ENCODE measurements at places on chromosomes 5 and 9. TPM values are rescaled to one million over a fixed set of nuclear protein-coding genes. Genes with fewer than 3 reads are reported as not detected.

DNA sequence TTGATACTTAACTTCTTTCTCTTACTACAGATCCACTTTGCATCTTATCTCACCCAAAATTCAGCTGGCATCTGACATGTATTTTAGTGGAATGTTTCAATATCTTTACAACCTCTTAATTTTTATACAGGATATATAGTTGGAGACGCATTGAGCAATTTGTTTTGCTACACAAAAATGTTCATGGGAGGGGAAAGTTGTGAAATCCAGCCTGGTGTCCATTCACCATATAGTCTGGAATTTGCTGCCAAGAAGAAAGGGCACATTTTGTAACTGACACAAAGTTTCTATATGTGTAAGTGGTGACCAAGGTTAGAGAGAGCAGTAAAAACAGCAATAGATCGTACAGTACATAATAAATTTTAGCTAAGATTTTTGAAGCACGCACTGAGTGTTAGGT lies 14.0 kb upstream of the CHD1 start:
- DNase-seq = no peak
- H3K4me1 ChIP-seq = no peaks in the 10 kb centered on the region
- H3K27me3 ChIP-seq = no peaks in the 10 kb centered on the region

GRCh38 chr9:2191609-2191972 lies 176.4 kb downstream of the SMARCA2 start:
- H3K27me3 ChIP-seq = no peaks in the 10 kb centered on the region
- H3K27ac ChIP-seq = no peak overlapping the region
- peaks cover 54% of the 10 kb centered on the region for H3K36me3 ChIP-seq
- H3K4me3 ChIP-seq = no peak overlapping the region
- DNase-seq = no peak
- no peaks in the 10 kb centered on the region for H3K4me1 ChIP-seq

- no peaks in the 10 kb centered on the region for H3K36me3 ChIP-seq
- no peak for DNase-seq
- H3K4me3 ChIP-seq = no peak overlapping the region
- H3K27ac ChIP-seq = no peak overlapping the region
- peaks cover 16% of the 10 kb centered on the region for H3K27me3 ChIP-seq
- H3K4me1 ChIP-seq = peaks cover 10% of the 10 kb centered on the region
Observed at GRCh38 chr9:115141612-115142011, 23.7 kb upstream of the TNC start.

GRCh38 chr5:138449501-138450239 lies 10.8 kb downstream of the REEP2 start:
- peaks cover 4% of the 10 kb centered on the region for H3K27me3 ChIP-seq
- H3K27ac ChIP-seq = no peak overlapping the region
- H3K4me1 ChIP-seq = peaks cover 24% of the 10 kb centered on the region
- peak; percentile 66 for DNase-seq

DNA sequence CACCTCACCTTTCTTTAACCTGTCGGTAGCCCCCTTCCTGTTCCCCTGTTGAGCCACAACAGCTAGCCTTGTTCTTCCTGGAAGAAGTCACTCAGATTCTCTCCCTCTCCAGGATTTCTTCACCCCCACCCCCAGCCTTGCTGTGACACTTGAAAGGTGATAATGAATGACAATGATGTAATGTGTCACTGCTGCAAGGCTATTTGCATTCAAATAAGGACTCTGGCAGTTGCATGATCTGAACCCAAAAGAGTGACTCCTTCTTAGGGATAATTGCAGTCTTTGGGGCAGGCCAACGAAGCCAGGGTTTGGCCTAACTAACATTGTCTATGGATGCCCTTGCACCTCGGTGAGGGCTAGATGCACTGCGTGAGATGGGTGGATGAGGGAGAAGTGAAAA lies 154.4 kb upstream of the CLINT1 start:
- H3K4me1 ChIP-seq = no peaks in the 10 kb centered on the region
- no peak overlapping the region for H3K4me3 ChIP-seq
- H3K36me3 ChIP-seq = no peaks in the 10 kb centered on the region
- H3K27ac ChIP-seq = no peak overlapping the region
- no peaks in the 10 kb centered on the region for H3K27me3 ChIP-seq
- no peak for DNase-seq

- no peak overlapping the region for H3K4me3 ChIP-seq
- H3K27me3 ChIP-seq = no peaks in the 10 kb centered on the region
- peak overlapping the region; percentile 90 for H3K27ac ChIP-seq
- DNase-seq = no peak
- peaks cover 23% of the 10 kb centered on the region for H3K36me3 ChIP-seq
Observed at GRCh38 chr5:150489360-150490295, 18.3 kb upstream of the NDST1 start.

DNA sequence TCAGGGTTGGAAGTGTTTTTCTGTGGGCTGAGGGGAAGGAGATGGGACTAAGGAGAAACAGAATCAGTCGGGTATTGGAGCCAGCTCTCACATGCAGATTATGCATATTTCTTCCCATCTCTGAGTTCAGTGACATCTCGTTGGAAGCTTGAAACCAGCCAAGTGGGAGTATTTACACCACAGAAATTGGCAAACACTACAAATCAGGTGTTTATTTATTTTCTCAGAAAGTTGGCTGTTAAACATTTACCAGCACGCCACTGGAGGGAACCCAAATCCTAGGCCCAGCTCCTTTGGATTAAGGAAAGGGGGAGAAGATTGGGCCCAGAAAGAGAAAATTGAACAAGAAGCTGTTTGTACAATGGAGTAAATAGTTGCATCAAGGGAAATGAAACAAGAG lies 72.1 kb upstream of the PITX1 start:
- no peaks in the 10 kb centered on the region for H3K4me1 ChIP-seq
- H3K4me3 ChIP-seq = no peak overlapping the region
- H3K27me3 ChIP-seq = no peaks in the 10 kb centered on the region
- no peak for DNase-seq

DNA sequence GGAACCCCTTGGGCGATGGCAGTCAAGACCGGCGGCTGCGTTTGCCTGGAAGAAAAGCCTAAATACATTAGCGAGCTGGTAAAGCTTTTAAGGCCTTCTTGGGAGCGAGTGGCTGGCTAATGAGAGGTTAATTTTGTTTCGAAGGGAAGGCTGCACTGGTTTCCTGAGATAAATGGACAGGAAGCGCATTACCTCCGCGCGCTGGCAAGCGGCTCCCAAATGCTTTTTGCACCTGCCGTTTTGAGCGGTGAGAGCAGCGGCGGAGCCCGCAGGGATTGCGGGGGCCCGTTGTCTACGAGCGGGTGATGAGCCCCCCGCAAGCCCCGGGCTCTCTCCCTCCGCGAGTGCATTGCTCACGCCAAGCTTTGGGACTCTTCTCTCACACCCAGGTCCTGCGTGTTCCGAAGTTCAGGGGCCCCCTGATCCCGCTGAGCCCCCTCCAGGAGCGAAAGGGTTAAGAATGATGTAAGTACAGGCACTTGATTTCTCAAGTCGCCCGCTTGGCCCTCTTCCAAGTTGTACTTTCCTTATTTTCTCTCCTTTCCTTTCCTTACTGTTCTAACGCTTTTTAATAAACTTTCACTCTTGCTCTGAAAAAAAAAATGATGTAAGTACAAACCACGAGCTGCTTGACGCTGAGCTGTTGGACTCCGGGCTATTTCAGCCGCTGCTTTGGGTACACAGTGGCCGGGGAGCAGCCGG lies 3.1 kb upstream of the RGMB start:
- peak overlapping the region; percentile 72 for H3K4me3 ChIP-seq
- H3K27me3 ChIP-seq = no peaks in the 10 kb centered on the region
- H3K4me1 ChIP-seq = peaks cover 3% of the 10 kb centered on the region
- peak overlapping the region; percentile 81 for H3K27ac ChIP-seq
- H3K36me3 ChIP-seq = peaks cover under 1% of the 10 kb centered on the region

DNA sequence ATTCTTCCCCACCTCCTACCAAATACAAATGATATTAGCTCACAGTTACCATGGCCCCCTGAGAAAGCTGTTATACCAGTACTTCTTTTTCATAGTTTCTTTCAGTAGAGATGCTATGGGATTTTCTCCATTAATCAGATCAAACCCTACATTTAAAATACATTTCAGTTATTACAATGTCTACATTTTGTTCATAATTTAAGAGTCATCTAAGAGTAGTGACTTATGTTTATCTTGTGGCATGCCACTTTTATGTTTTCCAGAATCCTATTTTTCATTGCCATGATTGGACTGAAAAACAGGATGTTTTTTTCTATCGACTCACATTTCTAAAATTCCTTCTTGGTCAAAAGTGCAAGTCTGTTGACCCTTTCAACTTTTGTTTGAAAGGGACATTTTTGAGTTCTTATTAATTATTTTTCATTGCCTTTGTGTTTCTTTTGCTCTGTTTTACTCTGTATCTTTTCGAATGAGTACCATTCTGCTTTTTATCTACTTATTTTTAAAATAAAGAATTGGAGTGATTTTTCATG lies 77.4 kb upstream of the ANXA1 start:
- no peaks in the 10 kb centered on the region for H3K27me3 ChIP-seq
- DNase-seq = no peak
- H3K4me1 ChIP-seq = no peaks in the 10 kb centered on the region
- no peak overlapping the region for H3K4me3 ChIP-seq
- H3K36me3 ChIP-seq = no peaks in the 10 kb centered on the region
- H3K27ac ChIP-seq = no peak overlapping the region

DNA sequence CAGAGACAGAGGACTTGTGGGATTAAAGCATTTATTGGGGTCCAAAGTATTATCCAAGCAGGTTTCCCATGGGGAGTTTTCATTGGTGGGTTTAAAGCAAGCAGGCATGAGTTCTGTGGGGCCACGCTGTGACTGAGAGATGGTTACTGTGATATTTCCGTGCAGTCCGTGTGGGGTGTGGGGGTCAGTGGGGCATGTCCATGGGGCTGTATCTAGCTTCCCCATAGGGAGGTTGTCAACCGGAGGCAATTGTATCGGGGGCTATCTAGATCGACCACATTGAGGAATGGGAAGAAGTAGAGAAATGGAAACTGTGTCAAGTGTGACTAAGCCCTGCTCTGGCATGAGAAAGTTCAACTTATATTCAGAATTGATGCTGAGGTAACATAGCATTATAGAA lies 7.1 kb upstream of the RPS23 start:
- no peaks in the 10 kb centered on the region for H3K4me1 ChIP-seq
- DNase-seq = no peak
- H3K36me3 ChIP-seq = no peaks in the 10 kb centered on the region

DNA sequence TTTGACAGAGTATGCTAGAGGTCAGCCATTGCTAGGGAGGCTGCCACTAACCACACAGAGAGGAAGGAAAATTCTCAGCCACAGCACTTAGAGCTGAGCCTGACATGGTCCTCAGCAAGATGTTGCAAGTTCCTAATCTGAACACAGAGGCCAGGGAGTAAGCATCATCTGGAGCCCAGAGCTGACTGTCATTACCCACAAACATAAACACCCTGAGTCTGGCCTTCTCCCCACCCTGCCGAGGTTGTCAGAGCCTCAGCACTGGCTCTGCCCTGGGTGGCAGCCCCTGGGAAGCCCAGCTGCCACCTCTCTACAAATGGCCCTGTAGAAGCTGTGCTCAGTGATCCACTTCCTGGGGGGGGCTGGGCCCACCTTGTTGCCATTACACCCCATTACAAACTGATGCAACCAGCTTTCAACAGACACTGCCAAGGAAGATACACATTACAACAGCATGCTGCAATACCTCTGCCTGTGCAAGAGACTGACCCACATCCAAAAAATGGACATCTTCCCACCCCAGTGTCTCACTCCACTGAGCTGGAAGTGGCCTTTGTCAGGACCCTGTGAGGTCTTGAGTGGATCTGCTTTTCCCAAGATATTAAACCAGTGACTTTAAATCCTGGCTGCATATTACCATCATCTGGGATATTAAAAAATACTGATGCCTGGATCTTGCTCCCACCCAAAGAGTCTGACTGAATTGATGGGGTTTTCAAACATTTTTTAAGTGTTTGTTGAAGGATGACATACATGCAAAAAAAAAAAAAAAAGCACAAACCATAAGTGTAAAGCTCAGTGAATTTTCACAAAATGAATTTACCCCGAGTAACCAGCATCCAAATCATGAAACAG lies 33.0 kb downstream of the IRF1 start:
- no peaks in the 10 kb centered on the region for H3K27me3 ChIP-seq
- peaks cover 2% of the 10 kb centered on the region for H3K36me3 ChIP-seq
- H3K27ac ChIP-seq = peak overlapping the region; percentile 84
- H3K4me1 ChIP-seq = peaks cover 66% of the 10 kb centered on the region
- no peak overlapping the region for H3K4me3 ChIP-seq

- H3K4me3 ChIP-seq = no peak overlapping the region
- peaks cover 84% of the 10 kb centered on the region for H3K27me3 ChIP-seq
- no peaks in the 10 kb centered on the region for H3K4me1 ChIP-seq
- no peak for DNase-seq
Observed at GRCh38 chr9:124030969-124031451, 19.4 kb downstream of the LHX2 start.

DNA sequence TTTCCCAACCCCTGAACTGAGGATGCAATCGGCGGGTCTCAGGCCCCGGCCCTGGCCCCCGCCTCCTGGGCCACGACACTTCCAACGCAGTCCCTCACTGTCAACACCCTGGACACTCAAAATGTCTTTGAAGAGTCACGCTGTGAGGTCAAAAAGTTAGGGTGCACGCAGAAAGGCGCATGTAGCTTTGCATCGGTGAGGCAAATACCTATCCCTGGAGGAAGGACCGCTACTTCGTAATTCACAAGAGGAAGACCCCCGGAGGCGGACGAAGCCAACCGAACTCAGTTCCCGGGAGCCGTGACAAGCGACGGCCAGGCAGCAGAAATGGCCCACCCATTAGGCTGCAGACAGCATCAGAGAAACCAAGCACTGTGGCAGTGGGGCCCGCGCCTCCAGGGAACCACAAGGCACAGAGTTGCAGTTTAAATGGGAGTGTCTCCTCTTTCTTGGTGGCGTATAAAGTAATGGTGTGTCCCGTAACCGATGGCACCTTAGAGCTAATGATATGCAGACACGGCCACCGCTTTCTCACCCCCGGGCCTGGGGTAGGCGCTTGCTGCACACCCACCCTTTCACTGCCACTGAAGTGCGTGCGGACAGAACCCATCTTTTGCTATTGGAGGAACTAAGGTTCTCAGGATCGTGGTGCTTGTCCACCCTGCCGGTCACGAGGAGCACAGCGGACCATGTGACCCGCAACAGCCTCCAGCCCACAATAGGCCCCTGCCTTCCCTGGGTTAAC lies 9.0 kb downstream of the ADAMTS2 start:
- DNase-seq = no peak
- H3K36me3 ChIP-seq = no peaks in the 10 kb centered on the region
- no peak overlapping the region for H3K4me3 ChIP-seq
- H3K27ac ChIP-seq = no peak overlapping the region

The FCN1 gene
- polyA plus RNA-seq = 0.55 TPM

The WNT8A gene
- not detected for polyA plus RNA-seq

The ANKRD31 gene
- 0.21 TPM for polyA plus RNA-seq

The DNAI1 gene
- polyA plus RNA-seq = 0.24 TPM
